ENCODE measurements at places on chromosomes 3 and 15.

GRCh38 chr15:66820481-66821176 lies 118.6 kb downstream of the SMAD6 start:
- no peak for DNase-seq

GRCh38 chr15:94237903-94238302 lies 6.5 kb downstream of the MCTP2 start:
- DNase-seq, result no peak

- DNase-seq, result no peak
Measured at GRCh38 chr3:140091143-140091542, 156.2 kb downstream of the CLSTN2 start.

DNA sequence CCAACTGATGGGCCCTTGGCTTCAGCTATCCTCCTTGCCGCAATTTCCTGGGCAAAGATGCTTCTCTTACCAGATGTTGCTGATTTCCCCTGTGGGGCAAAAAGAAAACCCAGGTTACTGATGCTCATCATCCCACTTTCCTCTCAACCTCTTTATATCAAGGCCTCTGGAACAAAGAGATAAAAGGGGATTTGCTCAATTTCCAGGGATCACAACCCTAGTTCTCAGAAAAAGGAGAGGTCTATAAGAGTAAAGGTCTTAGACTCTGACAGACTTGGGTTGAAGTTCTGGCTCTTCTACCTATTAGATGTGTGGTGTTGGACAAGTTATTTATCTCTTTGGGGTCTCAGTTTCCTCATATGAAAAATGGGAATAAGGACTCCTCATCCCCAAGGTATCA lies 8.5 kb downstream of the RPAP1 start:
- DNase-seq, result no peak

DNA sequence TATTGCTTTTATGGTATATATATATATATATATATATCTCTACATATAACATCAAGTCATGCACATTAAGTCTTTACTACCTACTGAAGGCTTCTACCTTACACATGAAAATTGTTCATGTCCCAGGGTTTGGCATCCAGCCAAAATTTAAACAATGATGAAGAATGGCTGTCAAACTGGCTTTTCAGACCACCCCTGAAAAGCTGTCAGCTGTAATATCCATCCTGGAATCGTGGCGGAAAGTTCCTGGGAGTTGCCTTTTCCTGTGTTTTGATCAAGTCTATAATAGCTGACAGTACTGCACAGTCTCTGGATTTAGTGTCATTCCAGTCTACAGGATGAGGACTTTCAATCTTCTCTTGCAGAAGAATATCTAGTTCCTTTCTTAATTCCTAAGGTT lies 48.3 kb downstream of the DHX36 start:
- DNase-seq, result no peak

- no peak for DNase-seq
Measured at GRCh38 chr15:72116731-72117485, 1.0 kb downstream of the MYO9A start.

- no peak for DNase-seq
Measured at GRCh38 chr3:2921903-2922302, 188.3 kb downstream of the IL5RA start.

DNA sequence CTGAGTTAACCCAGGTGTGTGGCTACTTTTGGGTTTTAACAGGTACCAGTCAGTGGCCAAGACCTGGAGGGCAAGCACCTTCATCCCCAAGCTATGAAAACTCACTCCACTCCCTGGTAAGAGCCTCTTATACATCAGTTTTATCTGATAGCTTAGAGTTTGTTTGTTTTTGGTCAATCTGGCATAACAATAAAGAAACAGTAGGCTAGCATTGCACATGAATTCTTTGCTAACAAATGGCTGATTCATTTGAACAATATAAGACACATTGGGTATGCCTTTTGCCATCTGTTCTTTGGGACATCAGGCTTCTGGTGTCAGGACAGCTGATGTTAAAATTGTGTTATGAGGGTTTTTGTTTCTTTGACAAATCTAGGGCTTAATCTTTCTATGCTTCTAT lies 125.0 kb upstream of the CGNL1 start:
- DNase-seq, result no peak

DNA sequence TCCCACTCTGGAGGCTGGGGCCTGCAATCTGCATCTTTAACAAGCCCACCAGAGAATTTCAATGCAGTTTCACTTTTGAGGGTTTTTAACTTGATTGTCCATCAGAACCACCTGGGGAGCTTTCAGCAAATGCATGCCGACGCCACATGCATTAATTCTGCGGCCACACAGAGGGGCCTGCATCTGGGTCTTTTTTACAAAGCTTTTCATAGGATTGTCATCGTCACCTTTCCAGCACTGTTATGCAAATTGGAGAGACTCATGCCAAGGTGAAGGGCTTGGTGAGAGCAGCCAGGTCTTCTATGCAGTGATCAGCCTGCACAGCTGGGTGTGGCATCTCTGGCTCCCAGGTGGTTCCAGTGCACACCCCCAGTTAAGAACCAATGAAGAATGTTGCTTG lies 143.0 kb upstream of the CTDSPL start:
- DNase-seq, result no peak

GRCh38 chr3:187242900-187243299 lies 45.6 kb downstream of the RTP1 start:
- no peak for DNase-seq

DNA sequence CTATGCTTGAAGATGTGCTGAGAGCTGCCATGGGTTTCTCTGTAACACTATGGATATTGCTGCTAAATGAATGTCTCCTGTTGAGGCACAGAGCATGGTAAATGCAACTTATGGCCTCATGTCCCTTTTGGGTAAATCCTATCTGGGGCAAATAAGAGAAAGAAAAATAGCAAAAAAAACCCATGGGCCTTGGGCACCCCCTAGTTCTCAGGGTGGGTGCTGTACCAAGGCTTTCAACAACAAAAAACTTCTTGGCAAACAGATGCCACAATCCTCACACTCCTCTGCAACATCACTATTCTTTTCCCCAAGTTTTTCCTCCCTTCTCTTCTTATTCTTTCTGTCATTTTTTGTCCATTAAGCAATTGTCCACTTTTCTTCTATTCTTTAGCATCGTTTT lies 340.1 kb upstream of the ROBO2 start:
- no peak for DNase-seq

- DNase-seq, result no peak
Measured at GRCh38 chr3:5197470-5198312, 10.2 kb downstream of the EDEM1 start.

DNA sequence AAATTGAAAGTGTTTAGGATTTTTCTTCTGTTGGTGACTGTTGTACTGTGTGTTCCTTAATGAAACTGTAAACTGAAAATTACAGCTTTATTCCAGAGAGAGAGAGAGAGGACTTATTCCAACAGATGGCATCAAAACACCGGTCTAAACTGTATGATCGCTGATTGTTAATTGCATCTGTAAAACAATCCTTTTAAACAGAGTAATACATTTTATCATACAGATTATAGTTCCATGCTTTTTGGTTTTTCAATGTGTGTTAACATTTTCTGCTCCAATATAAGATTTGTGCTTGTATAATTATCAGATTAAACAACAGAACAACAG lies 289.7 kb upstream of the DNAJC19 start:
- no peak for DNase-seq
